ENCODE measurements at places on chromosomes 3 and 15.
A peak's percentile ranks its signal among the peaks of the same experiment; 100 is the strongest.

- DNase-seq = peak; percentile 36
Measured at GRCh38 chr15:52800828-52801747, 11.0 kb upstream of the ONECUT1 start.

GRCh38 chr3:98388147-98388546 is 2.3 kb upstream of the OR5K3 start:
- DNase-seq = no peak

- DNase-seq = no peak
Measured at GRCh38 chr3:101946906-101947305, 97.6 kb downstream of the NFKBIZ start.

DNA sequence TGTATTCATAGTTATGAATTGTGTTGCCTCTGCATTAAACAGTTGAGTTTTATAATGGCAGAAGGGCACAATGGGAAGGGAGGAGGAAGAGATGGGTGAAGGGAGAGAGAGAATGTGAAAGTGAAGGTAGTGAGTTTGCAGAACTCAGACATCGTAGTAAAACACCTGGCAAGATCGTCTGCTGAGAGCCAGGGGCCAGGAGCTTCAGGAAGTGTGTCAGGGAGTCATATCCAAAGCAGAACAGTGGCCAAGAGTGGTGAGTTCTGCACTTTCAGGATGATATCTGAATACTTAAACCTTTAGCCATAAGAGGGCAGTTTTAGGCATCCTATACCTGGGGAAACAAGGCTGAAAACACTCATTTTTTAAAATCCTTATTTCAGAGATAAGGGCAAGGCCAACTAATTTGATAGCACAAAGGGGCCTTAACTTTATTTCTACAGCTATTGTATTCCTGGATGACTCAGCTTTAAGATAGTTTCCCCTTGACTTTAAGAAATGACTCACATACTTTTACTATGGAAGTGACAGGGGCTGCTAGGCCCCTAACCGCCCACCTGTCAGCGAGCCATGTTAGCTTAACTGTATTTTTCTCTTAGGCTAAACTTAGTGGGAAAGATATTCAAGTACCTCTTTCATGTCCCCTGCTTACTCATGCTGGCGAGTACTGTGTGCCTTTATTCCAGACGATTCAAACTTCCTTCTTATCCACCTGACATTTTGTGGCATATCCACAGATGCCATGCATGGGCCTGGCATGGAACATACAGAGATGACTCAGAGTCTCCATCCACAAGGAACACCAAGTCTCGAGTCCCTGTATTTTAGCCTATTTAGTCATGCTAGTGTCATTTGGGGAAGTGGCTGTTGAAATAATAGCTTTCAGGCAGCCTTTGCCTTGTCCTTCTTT is 53.9 kb downstream of the RLBP1 start:
- DNase-seq = no peak

- DNase-seq = no peak
Measured at GRCh38 chr3:89025185-89025584, 82.2 kb upstream of the EPHA3 start.

DNA sequence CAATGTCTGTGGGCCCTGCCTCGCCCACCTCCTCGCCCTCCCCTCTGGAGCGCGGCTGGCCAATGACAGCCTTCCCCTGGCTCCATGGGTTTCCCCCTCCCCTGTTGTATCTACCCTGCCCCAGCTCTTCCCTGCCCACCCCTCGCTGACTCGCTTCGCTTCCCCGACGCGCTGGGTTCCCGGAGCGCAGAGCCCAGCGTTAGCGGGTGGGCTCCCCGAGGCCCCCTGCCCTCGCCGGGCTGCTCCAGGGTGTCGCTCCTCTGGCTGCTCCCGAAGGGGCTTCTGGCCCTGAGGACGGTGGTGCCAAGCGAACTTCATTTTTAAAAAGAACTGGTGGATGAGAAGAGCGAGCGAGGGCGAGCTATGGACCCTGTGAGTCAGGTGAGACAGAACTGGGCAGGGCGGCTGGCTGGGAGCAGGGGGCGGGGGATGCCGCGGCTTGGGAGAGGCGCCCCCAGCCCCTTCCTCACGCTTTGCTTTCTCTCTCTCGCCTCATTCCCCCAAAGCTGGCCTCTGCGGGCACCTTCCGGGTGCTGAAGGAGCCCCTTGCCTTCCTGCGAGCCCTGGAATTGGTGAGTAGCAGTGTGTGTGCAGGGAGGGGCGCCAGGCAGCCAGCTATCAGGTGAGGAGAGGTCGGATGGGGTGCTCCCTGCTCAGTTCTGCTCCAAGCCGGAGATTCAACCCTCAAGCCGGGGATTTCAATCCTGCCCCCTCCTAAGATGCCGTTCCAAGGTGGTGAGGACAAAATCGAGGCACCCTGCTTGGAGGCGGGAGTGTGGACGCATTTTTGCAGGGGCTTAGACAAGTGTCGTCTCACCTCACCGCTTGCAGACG is at the start of gene SYNPR:
Gene SYNPR (plus strand): TSS at position 138 of the 834 bp plus-strand sequence.
- no peak for DNase-seq

- DNase-seq = no peak
Measured at GRCh38 chr3:97692389-97692788, 72.2 kb upstream of the ARL6 start.

- no peak for DNase-seq
Measured at GRCh38 chr3:50416736-50417636, 57.7 kb upstream of the TMEM115 start.

DNA sequence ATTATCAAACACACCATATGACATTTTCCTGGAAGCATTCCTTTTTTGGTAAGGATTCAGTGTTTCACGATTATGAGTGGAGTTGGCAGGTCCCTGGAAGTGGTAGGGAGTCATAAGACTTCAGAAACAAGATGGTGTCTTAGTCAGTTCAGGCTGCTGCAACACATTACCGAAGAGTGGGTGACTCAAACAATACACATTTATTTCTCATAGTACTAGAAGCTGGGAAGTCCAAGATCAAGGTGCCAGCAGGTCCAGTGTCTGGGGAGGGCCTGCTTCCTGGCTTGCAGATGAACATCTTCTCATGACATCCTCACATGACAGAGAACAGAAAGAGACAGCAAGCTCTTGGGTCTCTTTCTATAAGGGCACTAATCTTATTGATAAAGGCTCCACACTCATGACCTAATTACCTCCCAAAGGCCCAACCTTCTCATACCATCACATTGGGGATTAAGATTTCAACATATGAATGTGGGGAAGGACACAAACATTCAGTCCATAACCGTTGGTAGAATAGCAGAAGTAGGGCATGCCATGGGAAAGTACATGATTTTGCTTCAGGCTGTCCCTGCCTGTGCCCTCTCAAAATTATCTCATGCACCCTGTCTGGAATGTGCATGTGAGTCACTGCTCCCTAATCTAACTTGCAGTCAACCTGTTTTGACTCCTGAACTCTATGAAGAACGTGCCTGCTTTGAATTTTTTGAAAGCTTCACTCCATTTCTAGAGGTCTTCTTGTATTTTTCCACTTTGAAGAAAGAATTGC is 72.5 kb downstream of the GTPBP8 start:
- DNase-seq = no peak

GRCh38 chr15:96273317-96274086 is 57.0 kb upstream of the NR2F2 start:
- DNase-seq = no peak

DNA sequence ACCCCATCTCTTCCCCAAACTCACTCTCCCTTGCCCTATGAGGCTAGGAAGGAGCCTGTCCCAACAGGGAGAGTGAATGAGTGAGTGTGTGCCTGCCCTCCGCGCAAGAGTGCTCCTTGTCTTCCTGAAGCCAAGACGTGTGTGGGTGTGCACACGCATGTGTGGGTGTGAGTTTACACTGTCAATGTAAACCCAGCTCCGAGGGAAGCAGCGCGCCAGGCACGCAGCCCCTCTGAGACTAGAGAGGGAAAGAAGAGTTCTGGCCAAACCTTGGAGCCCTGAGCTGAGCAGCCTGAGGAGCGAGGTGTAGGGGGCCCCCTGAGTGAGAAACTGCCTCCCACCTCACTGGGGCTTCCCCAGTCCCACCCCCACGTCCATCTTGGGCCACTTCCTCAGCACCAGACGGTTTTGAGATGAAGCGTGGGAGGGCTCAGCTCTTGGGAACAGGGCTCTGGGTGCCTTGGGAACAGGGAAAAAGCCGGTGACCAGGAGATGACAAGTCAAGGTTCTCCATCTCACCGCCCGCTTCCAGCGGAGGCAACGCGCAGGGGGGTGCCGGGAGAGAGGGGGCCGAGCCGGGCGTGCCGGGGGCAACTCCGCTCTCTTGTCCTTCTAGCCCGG is 5.1 kb downstream of the MECOM start:
- peak; percentile 45 for DNase-seq

DNA sequence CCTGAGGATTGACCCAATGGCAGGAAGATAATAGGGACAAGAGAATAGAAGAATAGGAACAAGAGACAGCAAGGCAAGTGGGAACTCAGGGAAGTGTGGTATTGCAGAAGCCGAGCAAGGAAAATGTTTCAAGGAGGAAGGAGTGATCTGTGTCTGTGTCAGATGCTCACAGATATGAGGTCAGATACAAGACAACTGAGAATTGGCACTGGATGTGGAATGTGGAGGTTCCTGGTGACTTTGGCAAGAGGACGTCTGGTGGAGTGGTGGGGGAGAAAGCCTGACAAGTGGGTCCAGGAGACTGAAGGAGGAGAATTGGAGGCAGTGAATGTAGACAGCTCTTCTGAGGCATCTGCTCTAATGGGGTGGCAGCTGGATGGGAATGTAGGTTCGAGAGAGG is 24.1 kb downstream of the GYG1 start:
- DNase-seq = no peak

GRCh38 chr3:26622621-26623418 is at the start of gene LRRC3B:
Gene LRRC3B (plus strand): TSS chr3:26622772. CDS start chr3:26709673, 86,901 bp downstream.
- DNase-seq = no peak

DNA sequence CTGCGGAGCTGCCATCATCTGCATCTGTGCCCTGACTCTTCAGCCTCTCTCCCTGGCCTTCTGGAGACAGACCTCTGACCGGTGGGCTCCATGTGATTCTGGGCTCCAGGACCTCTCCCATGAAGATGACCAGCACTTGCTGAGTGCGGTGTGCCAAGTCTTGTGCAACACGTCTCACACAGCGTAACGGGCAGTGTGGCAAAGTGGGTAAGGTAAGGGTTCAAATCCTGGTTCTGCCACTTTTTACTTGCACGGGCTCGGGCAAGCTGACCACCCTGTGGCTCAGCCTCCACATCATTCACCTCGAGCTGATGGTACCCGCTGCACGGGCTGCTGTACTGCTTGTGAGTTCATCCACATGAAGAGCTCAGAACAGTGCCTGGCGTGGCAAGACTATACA is 6.5 kb upstream of the SYNM start:
- no peak for DNase-seq

GRCh38 chr3:129597087-129597999 is 9.1 kb downstream of the PLXND1 start:
- no peak for DNase-seq

GRCh38 chr3:97763586-97764406 is 762 bp upstream of the ARL6 start:
- no peak for DNase-seq

DNA sequence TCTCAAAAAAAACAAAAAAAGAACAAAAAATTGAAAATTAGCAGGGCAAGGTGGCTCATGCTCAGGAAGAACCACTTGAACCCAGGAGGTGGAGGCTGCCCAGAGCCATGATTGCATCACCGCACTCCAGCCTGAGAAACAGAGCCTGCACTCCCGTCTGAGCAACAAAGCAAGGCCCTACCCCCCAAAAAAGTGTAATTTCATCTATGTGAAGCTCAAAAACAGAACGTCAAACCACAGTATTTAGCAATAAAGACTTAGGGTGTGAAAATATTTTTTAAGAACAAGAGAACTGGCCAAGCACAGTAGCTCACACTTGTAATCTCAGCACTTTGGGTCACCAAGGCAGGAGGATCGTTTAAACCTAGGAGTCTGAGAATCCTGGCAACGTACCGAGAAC is 38.2 kb downstream of the STAG1 start:
- DNase-seq = no peak

DNA sequence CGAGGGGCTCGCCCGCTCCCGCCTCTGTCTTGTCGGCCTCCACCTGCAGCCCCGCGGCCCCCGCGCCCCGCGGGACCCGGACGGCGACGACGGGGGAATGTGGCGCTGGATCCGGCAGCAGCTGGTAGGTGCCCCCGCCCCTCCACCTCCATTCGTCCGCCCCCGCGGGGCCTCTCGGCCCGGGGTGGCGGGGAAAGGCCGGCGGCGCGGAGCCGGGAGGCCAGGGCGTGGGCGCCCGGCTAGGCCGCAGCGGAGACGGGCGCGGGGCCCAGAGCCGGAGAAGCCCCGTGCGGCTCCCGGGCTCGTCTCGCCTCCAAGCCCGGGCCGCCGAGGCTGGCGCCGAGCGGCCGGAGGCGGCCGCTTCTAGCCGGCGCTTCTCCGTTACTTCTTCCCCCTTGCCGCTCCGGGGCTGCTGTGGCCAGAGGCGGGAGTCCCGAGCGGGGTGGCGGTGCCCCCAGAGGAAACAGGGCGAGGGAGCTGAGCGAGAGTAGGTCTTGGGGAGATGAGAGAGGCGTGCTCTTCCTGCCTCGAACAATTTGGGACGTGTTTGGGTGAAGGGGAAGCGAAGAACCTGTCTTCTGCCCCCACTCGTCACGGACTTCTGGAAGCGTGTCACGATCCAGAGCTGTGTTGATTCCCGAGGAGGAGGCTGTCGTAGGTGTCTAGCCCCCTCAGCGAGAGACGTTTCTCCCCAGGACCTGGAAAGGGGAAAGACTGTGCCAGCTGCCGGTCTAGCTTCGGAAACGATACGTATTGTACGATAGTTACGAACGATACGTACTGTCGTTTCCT is 555 bp downstream of the ATP11B start:
- DNase-seq = peak; percentile 74

DNA sequence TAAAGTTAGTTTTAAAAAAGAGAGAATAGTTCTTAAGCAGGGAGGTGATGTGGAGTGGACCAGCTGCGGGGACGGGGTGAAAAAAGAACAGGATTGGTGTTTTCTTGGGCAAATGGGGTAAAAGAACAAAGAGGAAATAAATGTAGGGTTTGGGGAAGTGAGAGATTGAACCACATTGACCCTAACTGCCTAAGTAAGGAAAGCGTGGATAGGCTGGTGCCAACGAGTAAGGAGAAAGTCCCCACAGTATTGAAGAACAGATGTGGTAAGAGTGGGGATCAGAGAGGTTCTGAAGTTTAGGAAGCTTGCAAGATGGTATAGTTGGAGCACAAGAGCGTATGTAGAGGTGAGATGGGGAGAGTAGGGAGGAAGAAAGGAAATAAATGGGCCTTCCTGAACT is 17.0 kb downstream of the IREB2 start:
- peak; percentile 73 for DNase-seq

GRCh38 chr15:69405110-69405509 is 9.0 kb upstream of the KIF23 start:
- no peak for DNase-seq

GRCh38 chr3:71095511-71096291 is 487.8 kb downstream of the FOXP1 start:
- no peak for DNase-seq

GRCh38 chr15:40525855-40526254 is 39.0 kb downstream of the CCDC32 start:
- DNase-seq = no peak

DNA sequence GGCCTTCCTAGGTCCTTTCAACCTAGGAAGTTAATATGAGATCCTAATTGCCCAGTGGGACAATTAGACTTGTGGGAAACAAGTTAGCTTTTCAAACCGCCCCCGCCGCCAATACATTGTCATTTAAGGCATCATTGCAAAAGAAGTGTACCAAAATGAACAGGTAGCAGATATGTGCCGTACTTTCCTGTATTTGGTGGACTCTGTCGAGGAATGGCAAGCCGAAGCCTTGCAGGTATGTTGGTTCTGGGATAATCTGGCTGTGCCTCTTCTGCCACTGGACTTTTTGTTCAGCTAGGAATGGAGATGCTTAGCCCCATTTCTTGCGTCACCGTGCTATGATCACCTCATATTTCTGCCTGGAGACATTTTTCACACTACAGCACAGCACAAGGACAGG is 157.5 kb downstream of the CACNA1D start:
- no peak for DNase-seq

GRCh38 chr15:42152196-42152920 is 4.1 kb downstream of the PLA2G4F start:
- no peak for DNase-seq
